ENCODE measurements at places on chromosomes 4 and X.
A peak's percentile ranks its signal among the peaks of the same experiment; 100 is the strongest.

DNA sequence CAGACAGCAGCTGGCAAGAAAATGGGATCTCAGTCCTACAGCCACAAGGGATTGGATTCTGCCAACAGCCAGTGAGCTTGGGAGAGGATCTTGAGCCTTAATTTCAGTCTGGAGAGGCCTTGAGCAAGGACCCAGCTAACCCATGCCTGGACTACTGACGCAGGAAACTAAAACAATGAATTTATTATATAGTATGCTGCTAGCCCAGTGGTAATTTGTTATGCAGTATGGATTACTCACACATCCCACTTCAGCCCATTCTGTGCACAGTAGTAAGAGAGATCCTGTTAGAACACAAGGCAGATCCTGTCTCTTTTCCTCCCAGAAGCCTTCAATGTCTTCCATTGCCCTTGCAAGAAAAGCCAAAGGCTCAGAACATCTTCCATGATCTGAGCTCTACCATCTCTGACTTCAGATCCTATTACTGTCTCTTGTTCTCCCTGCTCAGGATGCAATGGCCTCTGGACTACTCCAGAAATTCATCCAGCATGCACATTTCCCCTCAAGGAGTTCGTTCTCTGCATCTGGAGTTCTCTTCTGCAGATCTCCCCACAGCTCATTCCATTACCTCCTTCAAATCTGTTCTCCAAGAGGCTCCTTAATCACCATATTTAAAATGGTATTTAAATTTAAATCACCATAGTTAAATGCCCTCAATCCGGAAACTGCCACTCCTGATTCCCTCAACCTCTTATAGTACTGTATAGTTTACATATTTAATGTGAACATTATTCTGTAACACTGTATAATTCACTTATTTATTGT is 27.6 kb downstream of the SMIM20 start:
- DNase-seq: no peak

DNA sequence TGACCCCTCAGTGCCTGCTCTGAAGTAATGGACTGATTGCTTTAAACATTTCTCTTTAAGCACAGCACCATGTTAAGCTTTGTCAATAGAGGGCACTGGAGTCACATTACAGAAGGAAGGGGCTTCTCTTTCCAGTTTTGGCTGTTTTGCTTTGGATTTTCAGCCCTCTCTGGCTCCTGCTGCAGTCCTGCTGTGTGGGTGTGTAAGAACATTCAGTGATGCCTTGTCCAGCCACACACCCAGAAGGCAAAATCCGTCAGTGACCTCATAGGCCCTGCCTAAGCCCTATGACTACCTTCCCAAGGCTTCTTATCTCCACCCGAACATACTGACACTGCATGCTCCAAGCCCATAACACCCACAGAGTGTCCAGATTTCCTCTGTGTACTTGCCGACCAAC is 215.3 kb upstream of the CTSO start:
- DNase-seq: peak; percentile 5

DNA sequence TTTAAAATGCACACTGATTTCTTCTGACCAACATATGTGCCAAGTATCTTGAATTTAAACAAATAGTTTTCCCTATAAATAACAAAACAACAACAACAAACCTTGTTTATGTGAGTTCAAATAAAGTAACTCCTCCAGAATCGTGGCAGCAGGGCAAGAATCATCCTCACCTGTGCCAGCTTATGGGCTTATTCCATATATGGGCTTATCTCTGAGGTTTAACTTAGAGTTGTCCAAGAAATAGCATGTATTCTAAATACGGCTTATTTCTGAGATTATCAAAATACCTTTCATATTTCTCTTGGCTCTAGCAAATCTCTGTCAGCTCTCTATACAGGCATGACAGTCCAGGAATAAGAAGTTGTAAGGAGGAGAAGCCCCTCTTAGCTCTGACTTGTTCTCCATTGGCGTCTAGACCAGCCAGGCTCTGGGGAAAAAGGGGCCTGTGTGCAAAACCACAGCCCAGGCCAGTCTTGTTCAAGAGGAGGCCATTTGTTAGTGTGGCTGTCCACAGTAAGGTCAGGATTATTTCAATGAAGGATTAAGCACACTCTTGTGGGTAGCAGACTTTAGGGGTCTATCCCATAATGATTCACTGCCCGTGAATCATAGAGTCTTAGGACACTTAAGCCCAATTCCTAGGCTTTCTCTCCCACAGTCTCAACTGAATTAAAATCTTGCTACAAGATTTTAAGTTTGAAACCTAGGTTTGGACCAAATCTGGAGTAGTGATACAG is 63.2 kb downstream of the FRAS1 start:
- no peak for DNase-seq

GRCh38 chr4:24287096-24287495 is 297.3 kb downstream of the DHX15 start:
- no peak for DNase-seq

GRCh38 chrX:15834053-15834452 is 20.6 kb downstream of the AP1S2 start:
- DNase-seq: no peak

GRCh38 chrX:9339603-9340491 is 125.0 kb upstream of the TBL1X start:
- no peak for DNase-seq

GRCh38 chr4:24793219-24794005 is 2.0 kb upstream of the SOD3 start:
- no peak for DNase-seq

All from neural crest cell (in vitro differentiated cells).